ENCODE measurements at places on chromosomes 2 and 18.
A peak's percentile ranks its signal among the peaks of the same experiment; 100 is the strongest.

- DNase-seq: peak; percentile 31
These were observed 29.1 kb upstream of the CSRNP3 start for GRCh38 chr2:165440367-165440766.

DNA sequence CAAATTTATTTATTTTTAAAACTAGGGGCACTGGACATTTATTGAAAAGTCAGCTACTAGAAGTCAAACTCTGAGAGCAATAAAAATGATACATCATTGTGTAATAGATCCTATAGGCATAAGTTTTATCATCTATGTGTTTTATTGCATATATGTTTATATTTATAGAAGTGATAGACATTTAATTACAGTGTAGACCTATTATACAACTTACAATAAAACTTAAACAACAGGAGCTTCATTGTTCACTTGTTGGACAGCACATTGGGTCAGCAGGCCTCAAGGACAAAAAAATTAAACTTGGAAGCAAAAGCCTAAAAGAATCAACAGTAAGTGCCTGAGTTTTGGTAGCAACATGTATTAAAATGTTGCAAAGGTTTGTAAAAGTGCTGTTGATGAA, 15.0 kb upstream of the ACTR2 start:
- no peak for DNase-seq

DNA sequence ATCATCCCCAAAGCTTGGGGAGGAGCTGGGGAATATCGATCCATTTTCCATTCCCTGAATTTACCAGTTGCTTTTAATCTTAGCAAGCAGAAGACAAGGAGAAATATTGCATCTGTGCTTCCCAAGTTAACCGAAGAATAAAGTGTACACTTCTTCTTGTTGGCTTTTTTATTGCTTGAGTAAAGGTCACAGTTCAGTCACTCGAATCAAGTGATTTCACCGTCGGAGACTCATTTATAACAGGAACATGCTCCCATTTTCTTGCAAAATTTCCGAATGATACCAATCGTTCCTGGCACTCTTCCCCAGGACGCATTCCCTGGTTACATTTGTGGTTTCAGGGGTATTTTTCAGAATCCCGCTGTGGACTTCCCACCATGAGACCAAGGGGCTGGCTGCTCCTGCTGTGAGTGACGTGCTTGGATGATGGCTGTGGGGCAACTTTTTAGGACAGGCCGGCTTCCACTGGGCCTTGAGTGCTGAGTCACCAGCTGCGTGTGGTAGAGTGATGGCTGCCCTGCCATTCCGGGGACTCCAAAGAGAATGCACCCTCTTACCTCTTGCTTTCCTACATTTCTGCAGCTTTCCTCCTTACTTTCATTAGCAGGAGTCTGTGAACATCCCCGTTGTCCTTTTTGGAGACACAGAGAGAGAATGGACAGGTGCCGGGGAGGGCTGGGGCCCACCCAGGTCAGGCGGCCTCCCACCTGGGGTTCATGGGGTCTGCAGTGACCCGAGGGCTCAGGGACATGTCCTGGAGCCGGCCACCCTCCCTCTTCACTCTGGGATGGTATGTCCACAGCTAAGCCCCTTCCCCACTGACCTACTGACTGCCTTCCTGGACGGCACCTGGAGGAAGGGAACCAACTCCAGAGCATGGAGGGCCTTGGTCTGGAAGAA, 60.7 kb upstream of the HDAC4 start:
- DNase-seq: no peak

DNA sequence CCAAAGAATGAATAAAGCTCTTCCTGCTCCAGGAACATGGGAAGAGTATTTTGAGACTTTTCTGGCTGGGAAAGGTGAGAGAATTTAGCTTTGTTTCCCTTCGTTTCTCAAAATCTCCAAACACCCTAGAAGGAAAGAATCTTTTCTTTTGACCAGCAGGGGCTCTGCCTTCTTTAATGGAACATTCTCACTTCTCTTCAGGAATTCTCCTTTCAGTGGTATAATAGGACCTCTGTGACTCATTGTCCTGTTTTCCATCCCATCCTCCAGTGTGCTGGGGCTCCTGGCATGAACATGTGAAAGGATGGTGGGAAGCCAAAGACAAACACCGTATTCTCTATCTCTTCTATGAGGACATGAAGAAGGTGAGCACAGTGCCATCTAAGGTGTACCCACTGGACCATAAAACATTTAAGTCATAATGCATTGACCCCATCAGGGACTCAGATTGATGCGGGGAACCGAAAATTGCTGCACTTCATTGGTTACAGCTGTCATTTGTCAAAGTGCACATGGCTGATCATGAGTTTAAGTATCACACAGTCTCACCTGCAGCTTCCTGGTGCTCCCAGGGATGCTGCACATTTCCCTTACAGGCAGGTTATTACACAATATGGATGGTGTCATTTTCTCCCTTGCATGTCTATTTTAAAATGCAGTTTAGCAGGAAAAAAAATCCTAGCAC, 5.5 kb downstream of the SULT1C4 start:
- DNase-seq: no peak

DNA sequence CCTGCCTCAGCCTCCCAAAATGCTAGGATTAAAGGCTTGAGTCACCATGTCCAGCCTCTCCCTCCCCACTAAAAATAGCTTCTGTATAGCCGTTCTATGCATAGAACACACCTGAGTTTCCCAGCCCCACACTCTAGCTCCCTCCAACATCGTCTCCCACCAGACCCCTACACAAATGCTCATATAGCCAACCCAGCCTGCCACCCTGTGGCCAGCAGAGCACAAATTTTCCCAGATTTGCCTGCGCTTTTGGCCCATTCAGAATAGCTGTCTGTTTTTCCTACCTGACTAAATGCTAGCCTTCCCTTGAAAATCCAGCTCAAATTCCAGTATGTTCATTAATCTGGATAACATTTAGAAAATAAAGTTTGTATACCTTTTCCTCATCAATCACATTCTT, 22.8 kb downstream of the TRABD2A start:
- DNase-seq: no peak

- DNase-seq: no peak
These were observed 55.2 kb upstream of the BCL11A start for GRCh38 chr2:60608679-60609078.

- DNase-seq: no peak
These were observed 98.9 kb downstream of the EIPR1 start for GRCh38 chr2:3278521-3279218.

- DNase-seq: peak; percentile 74
These were observed 4.4 kb downstream of the ACTR3 start for GRCh38 chr2:113894156-113894743.

DNA sequence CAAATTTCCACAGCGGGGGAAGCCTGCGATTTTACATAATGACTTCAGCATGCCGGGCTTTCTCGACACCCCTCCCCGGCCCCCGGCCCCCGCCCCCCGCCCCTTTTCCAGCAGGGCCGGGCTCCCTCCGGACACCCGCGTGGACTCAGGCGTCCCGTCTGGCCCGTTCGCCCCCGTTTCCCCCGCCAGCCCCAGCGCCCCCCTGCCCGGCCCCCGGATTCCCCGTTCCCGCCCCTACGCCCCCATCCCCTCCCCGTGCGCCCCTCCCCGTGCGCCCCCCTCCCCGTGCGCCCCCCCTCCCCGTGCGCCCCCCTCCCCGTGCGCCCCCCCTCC, 456 bp upstream of the NFATC1 start:
- DNase-seq: no peak

DNA sequence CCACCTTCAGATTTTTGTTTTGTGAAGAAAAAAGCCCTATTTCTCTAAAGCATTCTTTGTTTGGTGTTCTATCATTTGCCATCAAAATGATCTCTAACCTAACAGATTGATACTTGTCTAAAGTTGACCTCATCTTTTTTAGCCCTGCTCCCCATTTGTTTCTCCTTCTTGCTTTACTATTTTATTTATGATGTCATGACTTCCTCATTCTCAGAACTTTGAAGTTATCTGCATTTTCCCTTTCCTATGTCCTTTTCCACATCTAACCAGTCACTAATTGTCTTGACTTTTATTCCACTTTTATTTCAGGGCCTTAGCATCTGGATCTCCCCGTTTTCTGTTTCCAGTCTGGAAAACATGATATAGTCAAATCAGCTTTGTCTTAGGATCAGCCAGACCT, 8.3 kb downstream of the RAPGEF4 start:
- DNase-seq: no peak

DNA sequence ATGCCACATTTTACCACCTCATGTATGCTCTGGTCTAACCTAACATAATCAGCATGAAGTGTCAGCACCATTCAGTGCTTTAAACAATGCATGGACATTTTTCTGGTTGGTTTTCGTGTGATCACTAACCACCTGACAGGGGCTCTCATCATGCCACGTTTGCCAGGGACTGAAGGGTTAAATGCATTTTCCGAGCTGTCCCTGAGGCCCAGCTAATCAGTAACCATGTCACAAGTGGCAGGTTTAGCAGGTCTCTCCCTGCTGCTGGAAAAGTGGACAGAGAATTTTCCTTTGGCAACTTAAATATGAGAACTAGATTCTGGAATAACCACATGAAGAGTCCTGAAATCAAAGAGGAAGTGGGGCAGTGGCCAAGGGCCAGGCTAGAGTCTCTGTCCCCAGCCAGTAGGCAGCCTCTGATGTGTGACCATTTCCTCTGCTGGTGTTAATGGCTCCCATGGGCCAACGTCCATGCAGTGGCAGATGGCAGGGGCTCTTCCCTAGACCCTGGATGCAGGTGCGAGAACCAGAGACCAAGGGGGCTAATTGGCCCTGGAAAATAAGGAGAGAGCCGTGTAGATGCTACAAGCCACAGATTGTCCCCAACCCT, 69.5 kb downstream of the TPGS2 start:
- no peak for DNase-seq

DNA sequence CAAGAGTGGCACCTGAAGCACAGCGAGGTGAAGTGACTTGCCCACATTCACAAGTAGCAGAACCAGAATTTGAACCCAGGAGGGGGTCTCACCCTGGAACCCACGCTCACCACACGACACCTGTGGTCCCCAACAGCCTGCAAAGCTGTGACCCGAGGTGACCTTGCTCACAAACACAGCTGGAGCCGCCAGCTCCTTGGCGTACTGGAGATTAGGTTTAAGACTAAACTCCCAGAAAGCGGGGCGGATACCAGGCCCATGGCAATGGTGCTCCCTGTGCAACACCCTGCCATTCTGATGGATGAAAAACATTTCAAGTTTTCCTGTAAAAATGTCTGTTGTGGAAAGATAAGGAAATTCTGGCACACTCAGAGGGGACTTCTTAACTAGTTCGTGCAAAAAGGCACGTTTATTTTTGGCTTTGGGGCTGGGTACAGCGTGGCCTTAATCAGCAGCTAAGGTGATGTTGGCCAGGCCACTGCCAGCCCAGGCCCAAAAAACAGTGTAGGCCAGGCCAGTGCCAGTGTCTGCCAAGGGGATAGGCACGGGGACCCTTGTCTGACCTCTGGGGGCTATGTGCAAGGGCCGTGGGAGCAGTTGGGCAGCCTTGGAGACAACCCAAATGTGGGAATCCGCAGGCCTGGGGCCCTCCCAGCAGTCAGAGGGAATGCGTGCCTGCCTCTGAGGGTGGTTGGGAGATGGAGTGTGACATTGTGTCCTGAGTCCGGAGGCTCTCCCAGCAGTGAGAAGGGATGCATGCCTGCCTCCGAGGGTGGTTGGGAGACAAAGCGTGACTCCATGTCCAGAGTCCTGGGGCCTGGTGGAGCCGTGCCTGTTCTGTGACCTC, 185.0 kb upstream of the HS6ST1 start:
- no peak for DNase-seq

DNA sequence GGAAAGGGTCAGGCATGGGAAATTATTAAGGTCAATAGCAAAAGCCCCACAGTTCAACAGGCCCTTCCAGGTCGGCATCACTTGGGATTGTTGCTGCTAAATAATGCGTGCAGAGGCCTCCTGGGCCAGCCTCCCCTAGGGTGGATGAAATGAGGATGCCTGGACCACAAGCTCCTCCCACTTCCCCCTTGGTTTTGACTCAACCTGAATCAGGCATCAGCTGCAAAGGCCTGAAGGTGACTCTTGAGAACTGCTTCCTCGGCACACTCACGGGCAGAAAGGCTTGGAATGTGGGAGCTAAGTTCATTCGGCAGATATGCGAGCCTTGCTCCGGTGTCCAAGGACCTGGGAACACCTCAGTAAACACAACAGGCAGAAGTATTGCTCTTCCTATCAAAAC, 69.3 kb downstream of the MBP start:
- no peak for DNase-seq

- DNase-seq: no peak
These were observed 135.7 kb downstream of the DSEL start for GRCh38 chr18:67380867-67381266.

- no peak for DNase-seq
These were observed 80.1 kb upstream of the NFATC1 start for GRCh38 chr18:79315596-79315995.

GRCh38 chr2:223488814-223489213, 113.3 kb downstream of the SCG2 start:
- peak; percentile 95 for DNase-seq

DNA sequence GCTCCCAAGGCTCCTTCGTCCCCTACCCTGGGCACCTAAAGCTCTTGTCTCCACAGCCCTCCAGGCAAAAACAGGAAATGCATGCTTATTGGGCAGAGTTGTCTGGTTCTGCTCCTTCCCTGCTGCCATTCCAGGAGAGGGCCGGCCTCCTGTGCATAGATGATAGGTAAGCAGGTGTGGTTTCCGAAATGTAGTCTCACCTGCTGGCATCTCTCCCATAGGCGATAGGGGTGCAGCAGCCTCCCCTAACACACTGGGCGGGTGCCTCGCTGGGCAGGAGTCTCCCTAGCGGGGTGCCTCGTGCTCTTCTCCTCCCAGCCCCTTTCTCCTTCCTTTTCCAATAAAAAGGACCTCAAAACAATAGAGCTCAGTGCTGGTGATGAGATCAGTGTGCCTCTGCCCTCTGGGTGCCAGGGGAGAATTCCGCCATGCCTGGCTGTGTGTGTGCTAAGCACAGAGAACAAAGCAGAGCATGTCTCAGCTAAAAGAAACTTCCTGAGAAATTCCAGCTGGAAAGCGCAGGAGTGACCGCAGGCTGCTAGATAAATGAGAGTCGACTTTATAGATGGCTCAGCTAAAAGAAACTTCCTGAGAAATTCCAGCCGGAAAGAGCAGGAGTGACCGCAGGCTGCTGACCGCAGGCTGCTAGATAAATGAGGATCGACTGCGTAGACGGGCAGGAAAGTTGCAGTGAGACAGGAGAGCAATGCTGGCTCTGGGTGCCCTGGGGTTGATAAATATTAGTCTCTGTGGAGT, 11.3 kb upstream of the PXDN start:
- DNase-seq: peak; percentile 98

- no peak for DNase-seq
These were observed 3.6 kb upstream of the MYOM1 start for GRCh38 chr18:3223356-3223755.

DNA sequence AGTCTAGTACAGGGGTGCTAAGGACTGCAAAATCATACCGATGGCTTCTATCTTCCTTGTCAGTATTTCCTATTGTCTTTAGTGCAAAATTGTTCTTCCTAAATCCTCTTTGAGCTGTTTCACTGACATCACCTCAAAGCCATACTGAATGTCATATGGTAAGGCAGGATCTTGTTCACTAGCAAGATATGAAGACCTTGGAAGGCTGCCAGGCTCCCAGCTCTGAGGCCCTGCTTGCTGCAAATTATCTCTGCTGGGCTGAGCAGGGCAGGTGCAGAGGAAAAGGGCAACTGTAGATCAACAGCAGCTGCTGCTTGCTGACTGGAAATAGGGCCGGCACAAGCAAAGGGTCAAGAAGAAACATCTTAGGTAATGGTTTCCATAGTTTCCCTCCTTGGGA, 58.2 kb downstream of the PMAIP1 start:
- peak; percentile 61 for DNase-seq
